ENCODE measurements at places on chromosomes 12 and 14. TPM values are rescaled to one million over a fixed set of nuclear protein-coding genes. Genes with fewer than 3 reads are reported as not detected.

- H3K27ac ChIP-seq, result no peak overlapping the region
- H3K36me3 ChIP-seq, result no peaks in the 10 kb centered on the region
- H3K4me1 ChIP-seq, result peaks cover 3% of the 10 kb centered on the region
- H3K4me3 ChIP-seq, result no peak overlapping the region
- no peak for DNase-seq
These were observed 9.0 kb downstream of the SLC25A47 start for GRCh38 chr14:100332071-100332639.

DNA sequence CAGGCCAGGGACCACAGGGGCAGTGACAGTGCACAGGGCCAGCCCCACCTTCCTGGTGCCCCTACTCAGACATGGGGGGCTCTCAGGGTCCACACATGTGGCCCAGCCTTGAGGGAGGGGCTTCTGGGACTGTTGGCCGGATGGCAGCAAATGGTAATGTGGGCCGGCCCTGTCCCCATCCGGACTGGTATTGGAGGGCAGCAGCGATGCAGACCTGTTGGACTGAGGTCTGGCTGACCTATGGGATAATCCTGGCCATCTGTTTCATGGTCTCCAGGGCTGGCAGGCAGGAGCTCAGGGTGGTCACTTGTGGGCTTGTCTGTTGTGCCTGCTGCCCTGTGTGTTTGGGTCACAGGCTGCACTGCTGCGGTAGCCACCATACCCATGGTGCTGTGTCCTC is 387.5 kb downstream of the TMEM121 start:
- no peaks in the 10 kb centered on the region for H3K4me1 ChIP-seq
- DNase-seq, result no peak
- no peak overlapping the region for H3K27ac ChIP-seq
- H3K36me3 ChIP-seq, result no peaks in the 10 kb centered on the region
- no peak overlapping the region for H3K4me3 ChIP-seq
- no peaks in the 10 kb centered on the region for H3K27me3 ChIP-seq

DNA sequence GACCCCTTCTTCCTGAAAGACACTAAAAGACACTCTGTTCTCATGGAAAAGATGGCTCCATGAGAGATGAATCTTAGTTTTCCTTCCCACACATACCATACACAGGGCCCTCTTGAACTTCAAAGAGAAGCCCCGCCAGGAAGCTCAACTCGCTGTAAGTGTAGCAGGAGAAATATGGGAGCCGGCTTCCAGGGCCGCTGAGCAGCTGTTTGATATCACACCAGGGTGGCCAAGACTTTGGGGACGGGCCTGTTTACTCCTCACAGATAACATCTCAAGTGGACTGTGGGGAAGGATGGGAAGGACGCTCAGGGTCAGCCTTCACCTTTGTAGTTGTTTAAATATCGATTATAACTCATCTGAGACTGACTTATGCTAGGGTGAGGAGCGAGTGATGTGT is 235.5 kb upstream of the TBX3 start:
- no peaks in the 10 kb centered on the region for H3K4me1 ChIP-seq
- H3K27me3 ChIP-seq, result no peaks in the 10 kb centered on the region
- no peaks in the 10 kb centered on the region for H3K36me3 ChIP-seq
- no peak for DNase-seq
- no peak overlapping the region for H3K4me3 ChIP-seq

DNA sequence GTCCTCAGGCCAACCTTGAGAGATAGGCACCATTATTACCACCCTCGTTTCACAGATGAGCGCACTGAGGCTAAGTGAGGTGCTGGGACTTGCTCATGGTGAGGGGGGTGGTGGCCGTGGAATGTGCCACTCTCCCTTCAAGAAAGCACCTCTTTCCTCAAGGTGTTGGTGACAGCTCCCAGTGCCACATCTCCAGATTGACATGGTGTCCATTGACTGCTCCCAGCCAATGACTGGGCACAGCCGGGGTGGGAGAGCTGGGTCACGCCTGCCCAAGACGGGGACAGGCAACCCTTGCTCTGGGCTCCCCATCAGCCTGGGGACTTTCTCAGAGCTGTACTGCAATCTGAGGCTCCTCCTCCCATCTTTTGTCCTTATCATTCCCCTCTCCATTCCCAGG is 21.0 kb upstream of the MYL2 start:
- DNase-seq, result no peak
- no peaks in the 10 kb centered on the region for H3K27me3 ChIP-seq
- no peak overlapping the region for H3K4me3 ChIP-seq

DNA sequence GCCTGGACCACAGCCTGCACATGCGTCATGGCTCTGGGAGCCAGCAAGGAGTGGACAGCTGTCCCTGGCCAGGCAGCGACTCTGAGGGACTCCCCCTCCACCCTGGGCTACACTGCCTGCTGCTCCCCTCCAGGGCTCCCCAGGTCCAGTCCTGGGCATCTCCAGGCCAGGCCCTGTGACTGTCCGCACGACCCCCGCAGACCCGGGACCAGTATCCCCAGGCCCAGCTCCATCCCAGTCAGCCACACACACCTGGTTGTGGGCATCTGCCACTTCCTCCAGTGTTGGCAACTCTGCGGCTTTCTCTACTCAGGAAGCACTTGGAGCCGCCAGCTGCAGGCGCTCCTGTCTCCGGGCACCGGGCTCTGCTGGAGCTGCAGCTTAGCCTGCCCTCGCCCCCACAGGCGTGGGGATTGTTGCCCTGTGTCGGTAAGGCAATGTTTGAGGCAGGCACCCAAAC is 2.4 kb downstream of the ULK1 start:
- H3K4me1 ChIP-seq, result peaks cover 15% of the 10 kb centered on the region
- H3K27me3 ChIP-seq, result no peaks in the 10 kb centered on the region
- peak overlapping the region; percentile 83 for H3K4me3 ChIP-seq
- H3K36me3 ChIP-seq, result no peaks in the 10 kb centered on the region

DNA sequence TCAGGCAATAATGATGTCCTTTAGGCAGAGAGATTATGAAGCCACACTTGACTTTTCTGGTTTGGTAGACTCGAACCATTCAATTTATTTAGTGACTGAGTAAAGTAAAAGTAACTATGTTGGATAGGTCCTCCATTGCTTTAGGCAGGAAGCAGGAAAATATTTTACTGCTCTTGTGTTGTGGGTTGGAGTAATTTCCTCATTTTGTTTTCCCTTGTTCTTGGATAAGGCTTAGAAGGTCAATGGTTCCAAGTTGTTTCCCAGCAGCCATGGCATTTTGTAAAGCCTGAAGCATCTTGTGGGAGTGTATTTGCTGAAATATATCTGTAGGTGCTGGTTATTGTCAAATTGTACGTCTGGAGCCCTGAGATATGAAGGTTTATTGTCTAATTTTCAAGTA is 161.2 kb upstream of the SLC38A2 start:
- no peak for DNase-seq
- H3K36me3 ChIP-seq, result no peaks in the 10 kb centered on the region
- H3K4me1 ChIP-seq, result no peaks in the 10 kb centered on the region
- no peak overlapping the region for H3K4me3 ChIP-seq
- no peak overlapping the region for H3K27ac ChIP-seq

DNA sequence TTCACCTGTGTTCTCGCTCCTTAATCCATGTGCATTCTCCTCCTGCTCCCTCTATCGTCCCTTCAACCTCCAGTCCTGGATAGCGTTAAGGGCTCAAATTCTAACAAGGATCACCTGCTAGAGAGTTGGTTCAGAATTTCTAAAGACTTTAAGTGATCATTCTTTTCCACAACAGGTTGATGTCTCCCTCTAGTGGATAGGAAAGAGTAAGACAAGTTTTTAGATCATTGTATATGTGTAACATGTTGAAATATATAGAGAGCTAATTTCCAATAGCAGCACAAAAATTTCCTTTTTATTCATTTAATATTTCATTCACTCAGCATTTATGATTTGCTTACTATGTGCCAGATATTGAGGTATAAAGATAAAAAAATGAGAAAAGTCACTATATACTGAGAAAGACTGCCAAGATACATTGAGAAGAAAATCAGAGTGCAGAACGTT is 9.3 kb upstream of the ESR2 start:
- no peaks in the 10 kb centered on the region for H3K36me3 ChIP-seq
- H3K27me3 ChIP-seq, result no peaks in the 10 kb centered on the region
- H3K4me3 ChIP-seq, result no peak overlapping the region
- H3K4me1 ChIP-seq, result no peaks in the 10 kb centered on the region
- DNase-seq, result no peak
- no peak overlapping the region for H3K27ac ChIP-seq

DNA sequence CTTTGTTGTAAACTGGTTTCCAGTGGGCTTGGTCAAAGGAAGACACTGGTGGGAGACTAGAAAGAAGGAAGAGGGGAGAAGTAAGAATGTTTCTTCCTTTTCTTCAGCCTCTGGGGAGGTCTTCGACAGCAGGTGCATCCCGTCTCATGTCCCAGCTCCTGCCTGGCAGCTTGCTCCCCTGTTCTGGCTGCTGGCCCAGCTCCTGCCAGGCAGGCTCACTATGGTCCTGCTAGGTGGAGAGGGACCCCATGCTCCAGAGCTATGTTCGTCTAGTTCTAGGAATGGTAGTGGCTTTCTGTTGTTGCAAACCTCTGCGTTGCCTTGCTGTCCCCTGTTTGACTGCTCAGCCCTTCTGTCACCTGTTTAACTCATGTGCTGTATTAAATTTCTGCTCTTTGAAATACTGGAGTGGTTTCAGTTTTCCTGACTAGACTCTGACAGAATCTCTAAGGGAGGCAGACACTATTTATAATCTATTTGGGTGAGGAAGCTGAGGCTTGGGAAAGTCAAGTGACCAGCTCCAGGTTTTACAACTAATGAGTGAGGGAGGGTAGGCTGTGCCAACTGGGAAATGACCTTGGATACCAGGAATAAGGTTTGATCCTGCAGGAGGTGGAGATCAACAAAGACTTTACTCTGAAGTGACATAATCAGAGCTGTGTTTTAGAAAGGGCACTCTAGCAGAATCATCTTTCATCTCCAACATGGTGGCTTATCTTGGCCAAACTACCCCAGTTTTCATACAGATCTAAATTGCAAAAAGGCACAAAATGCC is 94.7 kb upstream of the DDHD1 start:
- H3K4me1 ChIP-seq, result no peaks in the 10 kb centered on the region
- DNase-seq, result no peak
- H3K27ac ChIP-seq, result no peak overlapping the region
- H3K4me3 ChIP-seq, result no peak overlapping the region
- H3K27me3 ChIP-seq, result no peaks in the 10 kb centered on the region

The KCNMB4 gene
- 0.18 TPM for total RNA-seq

DNA sequence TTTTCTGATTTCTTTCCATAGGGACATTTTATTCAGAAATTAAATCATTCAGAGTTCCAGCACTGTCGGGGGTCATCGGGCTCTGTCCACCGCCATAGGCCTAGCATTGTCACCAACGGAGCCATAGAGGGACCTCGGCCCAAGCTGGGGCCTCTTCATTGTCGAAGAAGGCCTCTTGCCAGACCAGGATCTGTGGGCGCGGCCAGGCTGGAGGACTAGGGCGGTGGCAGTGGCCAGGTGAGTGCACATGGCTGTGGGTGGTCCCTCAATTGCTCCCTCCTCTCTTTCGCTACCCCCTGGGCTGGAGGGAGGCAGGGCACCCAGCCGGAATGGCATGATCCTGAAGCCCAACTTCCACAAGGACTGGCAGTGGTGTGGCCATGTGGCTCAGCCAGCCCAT is 10.6 kb upstream of the SPSB2 start:
- H3K4me1 ChIP-seq, result no peaks in the 10 kb centered on the region
- no peak overlapping the region for H3K4me3 ChIP-seq
- no peak overlapping the region for H3K27ac ChIP-seq

The PTHLH gene
- not detected for total RNA-seq

The FOXM1 gene
- total RNA-seq, result 6.4 TPM

The CD163 gene
- 33.2 TPM for total RNA-seq

DNA sequence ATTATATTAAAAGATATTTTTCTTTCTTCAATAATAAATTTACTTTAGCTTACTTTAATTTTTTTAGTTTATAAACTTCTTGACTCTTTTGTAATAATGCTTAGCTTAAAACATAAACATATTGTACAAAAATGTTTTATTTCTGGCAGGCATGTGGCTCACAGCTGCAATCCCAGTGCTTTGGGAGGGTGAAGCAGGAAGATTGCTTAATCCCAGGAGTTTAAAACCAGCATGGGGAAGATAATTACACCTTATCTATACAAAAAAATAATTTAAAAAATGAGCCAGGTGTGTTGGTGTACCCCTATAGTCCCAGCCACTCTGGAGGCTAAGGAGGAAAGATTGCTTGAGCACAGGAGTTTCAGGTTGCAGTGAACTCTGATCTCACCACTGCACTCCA is 120.7 kb downstream of the GPHN start:
- no peaks in the 10 kb centered on the region for H3K36me3 ChIP-seq
- no peak overlapping the region for H3K27ac ChIP-seq
- H3K4me3 ChIP-seq, result no peak overlapping the region
- DNase-seq, result no peak
- H3K27me3 ChIP-seq, result no peaks in the 10 kb centered on the region

DNA sequence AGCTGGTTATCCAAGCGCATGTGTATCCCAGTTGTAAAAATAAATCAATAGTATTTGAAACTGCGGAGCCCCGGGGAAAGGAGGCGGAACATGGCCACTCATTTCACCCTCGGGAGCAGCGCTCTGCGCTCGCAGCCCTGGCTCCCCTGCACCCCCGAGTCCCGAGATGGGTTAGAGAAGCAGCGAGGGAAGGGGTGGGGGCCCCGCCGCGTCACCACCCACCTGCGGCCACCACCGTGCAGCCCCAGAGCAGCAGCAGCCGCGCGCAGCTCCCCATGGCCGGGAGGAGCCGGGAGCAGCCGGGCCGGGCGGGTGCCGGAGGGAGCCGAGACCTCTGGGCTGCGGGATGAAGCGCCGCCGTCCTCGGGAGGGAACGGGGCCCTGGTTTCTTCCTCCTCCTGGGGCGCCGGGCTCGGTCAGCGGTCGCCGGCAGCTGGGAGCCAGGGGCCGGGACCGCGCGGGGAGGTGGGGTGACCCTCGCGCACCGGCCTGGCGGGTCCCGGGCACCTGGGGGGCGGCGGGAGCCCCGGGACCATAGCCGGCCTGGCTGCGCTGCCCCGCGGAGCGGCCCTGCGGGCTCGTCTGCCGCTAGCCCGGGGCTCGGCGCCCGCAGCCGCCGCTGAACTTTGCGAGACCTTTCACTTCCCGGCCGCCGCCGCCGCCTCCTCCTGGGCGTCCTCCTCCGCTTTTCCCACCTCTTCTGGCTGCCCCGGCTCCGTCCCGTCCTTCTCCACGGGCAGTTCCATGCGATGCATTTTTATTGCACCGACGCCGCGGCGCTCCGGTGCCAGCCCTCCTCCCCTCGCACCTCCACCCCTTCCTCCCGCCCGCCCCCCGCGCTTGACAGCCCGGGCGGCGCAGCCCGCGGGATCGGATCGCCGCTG is at the start of gene NTN4:
Gene NTN4 (minus strand): TSS at position 732 of the 884 bp plus-strand sequence. CDS start 455 bp downstream, at position 277.
- peaks cover 3% of the 10 kb centered on the region for H3K4me1 ChIP-seq
- peak; percentile 74 for DNase-seq
- H3K36me3 ChIP-seq, result no peaks in the 10 kb centered on the region

Measured in Peyer's patch (tissue), 4 donors.